ENCODE measurements at places on chromosomes 1 and 21.

DNA sequence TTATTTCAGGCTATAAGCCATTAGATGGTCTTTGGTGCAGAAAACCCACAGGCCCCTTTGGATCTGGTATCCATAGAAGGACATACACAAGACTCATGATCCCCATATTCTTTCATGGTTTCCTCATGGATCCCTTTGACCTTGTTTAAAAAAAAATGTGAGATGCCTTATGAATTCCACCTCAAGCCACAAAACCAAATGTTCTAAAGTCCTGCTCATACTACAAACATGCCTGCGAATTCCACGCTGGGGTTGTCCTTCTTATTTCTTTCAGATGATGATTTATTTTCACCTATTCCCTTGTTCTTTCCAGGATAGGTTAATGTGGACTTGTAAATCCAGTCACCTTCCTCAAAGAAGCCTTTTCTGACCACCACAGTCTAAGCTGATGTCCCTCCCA is 256.9 kb upstream of the DPYD start:
- no peak for DNase-seq

- DNase-seq, result no peak
Measured at GRCh38 chr1:199399996-199400724, 627.4 kb upstream of the NR5A2 start.

GRCh38 chr1:3816331-3817137 is 20.2 kb upstream of the LRRC47 start:
- no peak for DNase-seq

- no peak for DNase-seq
Measured at GRCh38 chr1:9135073-9135836, 6.4 kb upstream of the GPR157 start.

GRCh38 chr1:230069796-230070195 is 2.8 kb downstream of the GALNT2 start:
- DNase-seq, result no peak

- no peak for DNase-seq
Measured at GRCh38 chr1:116486424-116486823, 84.4 kb downstream of the CD58 start.

GRCh38 chr1:184025242-184025675 is 12.3 kb downstream of the COLGALT2 start:
- no peak for DNase-seq

- no peak for DNase-seq
Measured at GRCh38 chr1:112935461-112936111, 20.4 kb downstream of the SLC16A1 start.

DNA sequence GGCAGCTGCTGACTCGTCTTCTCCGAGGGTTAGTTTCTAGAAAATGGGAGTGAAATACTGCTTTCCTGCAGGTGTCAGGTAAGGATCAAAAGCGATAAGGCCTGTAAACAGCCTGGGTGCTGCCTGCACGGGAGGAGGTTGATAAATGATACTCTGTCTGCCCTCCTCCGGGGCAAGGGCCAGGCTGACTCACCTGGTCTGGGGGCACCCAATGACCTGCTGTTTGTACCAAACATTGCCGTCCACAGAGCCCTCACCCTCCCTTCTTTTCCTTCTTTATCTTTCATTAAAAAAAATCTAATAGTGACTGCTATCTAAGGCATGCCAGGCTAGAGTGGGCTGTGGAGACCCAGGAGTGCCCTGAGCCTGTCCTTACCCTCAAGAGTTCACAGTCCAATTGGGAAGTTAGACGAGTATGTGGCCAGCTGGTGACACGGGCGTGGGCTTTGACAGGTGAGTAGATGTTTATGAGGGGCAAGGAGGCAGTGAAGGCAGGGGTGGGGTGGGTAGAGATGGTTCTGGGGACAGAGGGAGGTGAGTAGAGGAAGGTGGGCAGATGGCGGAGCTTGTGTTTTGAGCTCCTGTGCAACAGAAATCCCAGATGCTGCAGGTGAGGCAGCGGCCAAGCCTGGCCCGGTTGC is 16.2 kb downstream of the EDN2 start:
- no peak for DNase-seq

Data from stimulated activated CD8-positive, alpha-beta memory T cell treated with anti-CD3 and anti-CD28 coated beads, Interleukin-2, amount 100 ng/mL, for 1 hour (primary cell).